Mesendoderm (in vitro differentiated cells): ENCODE measurements at places on chromosomes 16 and 17.

DNA sequence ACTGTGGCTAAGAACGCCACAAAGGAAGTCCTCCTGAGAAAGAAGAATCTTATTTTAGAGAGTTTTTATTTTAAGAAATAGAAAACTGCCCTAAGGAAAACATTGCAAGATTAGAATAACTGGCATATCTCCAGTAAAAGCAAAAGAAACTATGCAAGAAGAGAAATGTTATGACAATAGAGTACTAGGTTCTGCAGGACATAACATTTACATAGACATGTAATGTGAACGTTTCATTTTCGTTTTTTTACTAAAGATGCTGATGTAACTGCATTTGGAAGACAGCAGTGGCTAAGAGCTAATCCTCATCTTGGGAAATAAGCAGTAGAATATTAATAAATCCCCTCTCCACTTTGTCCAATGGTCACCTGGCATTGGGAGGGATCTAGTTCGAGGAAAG, 7.8 kb upstream of the ASGR2 start:
- no peak for DNase-seq

GRCh38 chr16:12881740-12882139, 19.7 kb upstream of the SHISA9 start:
- no peak for DNase-seq

DNA sequence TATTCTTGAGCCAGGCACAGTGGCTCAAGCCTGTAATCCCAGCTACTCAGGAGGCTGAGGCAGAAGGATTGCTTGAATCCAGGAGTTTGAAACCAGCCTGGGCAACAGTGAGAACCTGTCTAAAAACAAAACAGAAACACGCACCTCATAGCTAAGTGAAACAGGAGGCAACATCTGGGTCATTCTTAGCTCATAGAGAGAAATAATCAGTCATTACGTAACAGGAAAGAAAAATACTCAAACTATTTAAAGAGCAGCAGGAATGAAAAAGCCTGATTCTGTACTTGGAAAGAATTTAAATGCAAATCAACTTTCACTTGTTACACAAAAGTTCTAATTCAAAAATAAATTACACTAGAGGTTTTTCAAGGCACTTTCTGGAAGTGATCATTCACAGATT, 17.2 kb downstream of the CHCT1 start:
- no peak for DNase-seq

GRCh38 chr17:7436556-7437368, 1.5 kb downstream of the TMEM102 start:
- DNase-seq = peak; percentile 95

GRCh38 chr17:54899201-54899600, 1.5 kb upstream of the TOM1L1 start:
- peak; percentile 16 for DNase-seq

GRCh38 chr17:76120658-76121008, 17.0 kb upstream of the EXOC7 start:
- DNase-seq = no peak

DNA sequence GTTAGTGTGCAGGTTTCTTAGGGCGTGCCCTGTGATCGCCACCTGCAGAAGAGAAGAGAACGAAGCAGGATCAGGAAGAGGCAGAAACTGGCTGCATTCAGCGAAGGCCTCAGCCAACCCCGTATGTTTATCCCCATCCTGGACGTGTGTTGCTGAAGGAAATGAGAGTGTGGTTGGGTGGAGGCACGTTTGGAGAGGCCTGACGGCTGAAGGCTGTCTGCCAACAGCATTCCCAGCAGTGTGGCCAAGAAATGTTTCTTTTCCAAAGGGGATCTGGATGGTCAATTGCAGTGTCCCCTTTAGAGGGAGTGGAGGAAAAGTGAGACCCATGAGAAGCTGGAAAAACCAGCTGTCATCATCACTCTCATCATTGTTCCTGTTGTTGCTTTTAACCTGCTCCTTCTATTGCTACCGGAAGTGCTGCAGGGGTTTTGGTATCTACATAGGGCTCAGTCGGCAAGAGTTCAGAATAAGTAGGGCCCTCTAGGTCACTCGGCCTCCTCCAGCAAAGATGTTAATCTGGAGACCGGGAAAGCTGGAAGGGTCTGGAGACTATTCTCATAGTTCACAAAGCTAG, 46.5 kb upstream of the SLC47A1 start:
- no peak for DNase-seq

DNA sequence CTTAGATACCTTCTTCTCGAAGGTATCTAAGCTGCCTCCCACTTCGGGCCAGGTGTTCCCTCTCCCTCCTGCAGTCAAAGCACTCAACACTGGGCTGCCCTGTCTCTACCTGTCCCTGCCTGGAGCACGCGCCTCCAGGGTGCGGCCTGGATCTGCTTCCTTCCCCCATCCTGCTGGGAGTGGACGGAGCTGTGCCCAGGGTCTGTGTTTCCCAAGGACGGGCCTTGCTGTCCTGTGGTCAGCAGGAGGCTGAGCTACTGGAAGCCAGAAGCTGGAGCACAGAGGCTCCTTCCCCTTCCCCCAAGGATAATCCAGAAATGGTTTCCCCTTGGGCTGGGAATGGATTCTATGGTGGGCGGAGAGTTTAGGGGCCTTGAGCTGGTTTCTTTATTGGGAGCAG, 16.7 kb downstream of the LLGL2 start:
- no peak for DNase-seq
